ENCODE measurements at places on chromosomes 7 and 10.

DNA sequence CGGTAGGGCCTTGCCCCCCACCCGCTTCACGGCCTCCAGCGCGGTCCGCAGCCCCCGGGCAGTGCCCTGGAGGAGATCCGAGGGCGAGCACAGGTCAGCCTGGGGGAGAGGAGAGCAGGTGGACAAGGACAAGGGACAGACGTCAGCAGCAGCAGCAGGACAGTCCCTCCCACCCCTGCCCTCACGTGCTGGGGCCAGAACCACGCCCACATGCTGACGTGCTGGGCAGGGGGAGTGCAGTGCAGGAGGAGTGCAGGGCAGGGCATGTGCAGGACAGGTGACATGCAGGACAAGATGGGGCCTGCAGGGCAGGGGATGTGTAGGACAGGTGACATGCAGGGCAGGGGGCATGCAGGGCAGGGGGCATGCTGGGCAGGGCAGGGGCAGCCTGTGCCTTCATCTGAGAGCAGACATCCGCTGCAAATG, 1.5 kb upstream of the SAP25 start:
- DNase-seq, result no peak

DNA sequence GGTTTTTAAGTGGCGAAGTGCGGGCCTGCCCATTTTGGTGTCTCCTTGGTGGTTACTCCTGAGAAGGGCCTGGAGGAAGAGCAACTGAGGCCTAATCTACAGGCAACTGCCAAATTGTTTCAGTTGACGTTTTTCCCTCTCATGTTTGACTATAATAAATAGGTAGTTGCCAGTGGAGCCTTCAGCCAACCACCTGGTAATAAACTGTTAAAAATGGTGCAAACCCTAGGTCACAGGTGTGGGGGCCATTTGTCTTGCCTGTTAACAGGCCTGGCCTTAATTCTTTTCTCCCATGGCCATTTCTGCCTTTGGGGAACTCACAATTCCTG, 3.7 kb downstream of the IKZF1 start:
- DNase-seq, result no peak

- DNase-seq, result no peak
Observed at GRCh38 chr7:29795696-29796580, 10.4 kb upstream of the WIPF3 start.

DNA sequence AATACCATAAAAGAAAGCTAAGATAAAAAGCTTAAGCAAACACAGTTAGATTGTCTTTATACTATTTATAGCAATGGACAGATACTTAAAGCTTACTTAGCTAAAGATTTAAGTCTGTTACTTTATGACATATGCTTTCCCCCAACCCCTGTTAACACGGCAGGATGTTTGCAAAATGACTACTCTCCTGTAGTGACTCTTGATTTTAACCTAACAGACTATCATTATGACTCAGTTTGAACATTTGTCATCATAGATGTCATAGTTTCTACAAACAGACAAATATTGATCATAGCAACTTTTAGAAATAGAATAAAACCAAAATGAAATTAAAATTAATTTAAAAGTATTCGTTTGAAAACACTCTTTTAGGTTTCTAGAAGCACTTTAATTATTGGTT, 7.8 kb upstream of the COMMD3 start:
- peak; percentile 10 for DNase-seq

GRCh38 chr10:131857156-131858117, 43.4 kb upstream of the PPP2R2D start:
- no peak for DNase-seq

- peak; percentile 85 for DNase-seq
Observed at GRCh38 chr7:27103489-27104226, 1.2 kb upstream of the HOXA2 start.

- no peak for DNase-seq
Observed at GRCh38 chr10:131444286-131444685, 132.8 kb upstream of the TCERG1L start.
